ENCODE measurements at places on chromosomes 16 and 17.

- DNase-seq: no peak
These were observed 743 bp upstream of the ARMC7 start for GRCh38 chr17:75109046-75109406.

DNA sequence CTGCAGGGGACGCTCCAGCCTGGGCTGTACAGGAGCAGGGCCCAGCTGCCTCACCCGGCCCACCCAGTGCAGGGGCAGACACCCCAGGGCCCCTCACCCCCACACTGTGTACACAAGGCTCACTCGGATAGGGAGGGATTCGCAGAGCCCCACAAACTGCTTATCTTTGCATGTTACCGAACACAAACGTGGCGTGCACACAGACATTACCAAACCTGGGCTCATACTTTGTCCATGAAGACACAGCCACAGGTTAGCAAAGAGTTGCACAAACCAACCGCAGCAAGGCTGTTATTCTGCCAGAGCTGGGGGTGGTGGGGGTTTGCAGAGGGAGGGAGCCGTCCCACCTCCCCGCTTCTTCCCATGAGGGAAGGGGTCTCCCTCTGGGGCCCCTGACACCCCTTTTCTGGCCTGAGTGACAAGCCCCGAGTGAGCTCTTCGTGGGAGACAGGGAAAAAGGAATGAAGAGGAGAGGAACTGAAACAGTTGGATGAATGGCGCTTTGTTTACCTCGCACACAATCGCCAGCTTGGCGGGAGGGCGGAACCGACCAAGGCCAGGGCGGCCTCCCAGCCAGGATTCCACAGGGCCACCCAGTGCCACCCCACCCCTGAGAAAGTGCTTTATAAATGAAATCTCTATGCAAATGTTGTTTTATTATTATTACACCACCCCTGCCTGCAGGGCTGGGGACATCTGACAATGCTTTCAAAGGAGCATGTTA, 434 bp upstream of the CPSF4L start:
- no peak for DNase-seq

DNA sequence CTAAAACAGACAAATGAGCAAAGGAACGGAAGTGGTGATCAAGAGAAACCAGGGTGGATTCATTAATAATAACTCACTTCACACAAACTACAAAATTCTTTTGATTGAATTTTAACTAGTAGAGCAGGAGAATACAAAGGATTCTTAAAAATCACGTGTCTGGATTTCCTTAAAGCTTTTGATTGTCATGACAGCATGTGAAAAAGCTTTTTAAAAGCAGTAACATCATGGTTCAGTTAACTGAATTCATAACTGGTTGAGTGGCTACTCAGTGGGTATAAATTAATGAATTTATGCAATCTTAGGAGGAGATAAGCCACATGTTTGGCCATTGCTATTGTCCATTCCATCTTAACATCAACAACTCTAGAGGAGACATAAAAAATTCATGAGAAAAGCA, 333.2 kb downstream of the SLC39A11 start:
- no peak for DNase-seq

DNA sequence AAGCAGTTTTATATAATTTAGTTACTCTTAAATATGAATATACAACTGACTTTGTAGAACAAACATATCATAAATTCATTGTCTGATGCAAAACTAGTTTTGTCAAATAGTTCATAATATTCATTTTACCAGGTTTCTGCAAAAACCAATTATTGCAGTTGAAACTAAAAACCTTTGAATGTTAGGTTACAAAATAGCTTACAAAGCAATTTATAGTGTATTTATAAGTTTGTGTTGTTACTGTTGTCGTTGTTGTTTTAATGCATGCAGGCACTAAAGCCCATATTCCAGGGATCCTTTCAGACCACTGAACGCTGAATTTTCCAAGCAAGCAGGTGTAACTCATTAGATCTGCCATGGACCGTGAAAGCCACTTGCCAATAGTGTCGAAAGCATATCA, 427.6 kb downstream of the ZFHX3 start:
- no peak for DNase-seq

GRCh38 chr17:29143894-29144293, 36.3 kb downstream of the MYO18A start:
- no peak for DNase-seq

- no peak for DNase-seq
These were observed 4.9 kb downstream of the LASP1 start for GRCh38 chr17:38874505-38875400.

Data from H54 (cell line).